GM19239 (cell line): ENCODE measurements at places on chromosomes 3 and 15.

- DNase-seq, result no peak
Measured at GRCh38 chr3:14463330-14464140, 61.1 kb downstream of the SLC6A6 start.

DNA sequence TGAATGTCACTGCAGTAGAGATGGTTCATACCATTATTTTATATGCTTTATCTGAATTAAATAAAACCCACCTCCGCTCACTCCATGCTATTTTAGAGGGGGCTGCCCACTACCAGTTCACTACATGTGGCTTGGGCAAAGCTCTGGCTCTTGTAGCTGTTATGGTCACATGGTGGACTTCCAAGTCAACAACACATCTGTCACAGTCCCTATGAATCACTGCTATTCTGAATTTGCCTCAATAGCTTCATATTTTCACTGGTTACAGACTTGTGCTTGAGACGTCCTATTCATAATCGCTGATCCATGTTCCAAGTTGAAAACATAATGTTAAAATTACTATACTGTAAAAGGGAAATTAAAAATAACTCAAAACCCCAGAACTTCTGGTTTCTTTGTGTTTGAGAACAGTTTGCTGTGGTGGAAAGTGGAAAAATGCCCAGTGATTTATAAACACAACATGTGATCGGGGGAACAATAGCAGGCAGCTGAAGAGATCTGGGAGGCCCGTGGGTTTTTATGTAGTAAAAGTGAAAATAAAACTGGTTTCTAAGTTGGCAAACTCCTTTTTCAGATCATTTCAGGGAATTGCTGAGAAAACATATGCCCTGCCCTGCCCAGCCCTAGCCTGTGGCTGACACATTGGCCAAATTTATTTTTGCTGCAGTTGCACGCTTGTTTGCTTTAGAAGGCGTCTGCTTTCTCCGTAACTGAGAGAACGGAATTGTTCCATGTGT is 128.8 kb upstream of the PRR23C start:
- no peak for DNase-seq

GRCh38 chr3:17075907-17076306 is 191.2 kb downstream of the PLCL2 start:
- no peak for DNase-seq

GRCh38 chr15:89646416-89647141 is 8.7 kb downstream of the KIF7 start:
- DNase-seq, result no peak

DNA sequence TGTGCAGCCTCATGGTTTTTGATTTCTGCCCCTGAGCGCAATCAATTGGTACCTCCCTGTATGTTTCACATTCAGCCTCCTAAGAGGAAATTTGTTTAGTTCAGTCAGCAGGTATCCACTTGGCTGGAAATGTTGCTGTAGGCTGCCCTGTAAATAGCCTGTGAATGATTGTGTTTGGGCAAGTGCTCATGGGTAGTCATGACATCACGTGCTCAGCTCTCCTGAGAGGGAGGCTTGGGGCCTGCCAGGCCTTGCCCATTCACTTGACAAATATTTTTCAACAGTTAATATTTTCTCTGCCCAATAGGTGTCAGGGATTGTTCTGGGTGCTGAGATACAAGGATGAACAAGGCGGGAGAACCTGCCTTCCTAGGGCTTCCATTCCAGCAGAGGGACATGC is 13.3 kb downstream of the HRH1 start:
- DNase-seq, result no peak

- no peak for DNase-seq
Measured at GRCh38 chr3:69085168-69085832, 563 bp downstream of the ARL6IP5 start.

DNA sequence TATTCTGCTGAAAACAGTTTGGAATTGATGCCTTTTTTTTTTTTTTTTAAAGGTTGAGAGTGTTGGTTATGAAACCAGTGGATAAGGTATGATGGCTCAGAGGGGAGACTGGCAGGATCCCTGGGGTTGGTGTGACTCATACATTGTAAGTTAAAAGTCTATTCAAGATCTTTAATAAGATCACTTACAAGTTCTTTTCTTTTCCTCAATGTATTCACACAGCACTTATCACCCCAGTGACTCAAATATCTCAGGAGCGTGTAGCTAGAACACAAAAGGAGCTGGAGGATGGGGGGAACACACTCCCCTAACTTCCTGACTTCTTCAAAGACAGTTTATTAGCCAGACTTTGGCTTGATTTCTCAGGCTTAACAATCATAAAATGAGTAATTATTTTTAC is 285.3 kb downstream of the SV2B start:
- DNase-seq, result no peak

DNA sequence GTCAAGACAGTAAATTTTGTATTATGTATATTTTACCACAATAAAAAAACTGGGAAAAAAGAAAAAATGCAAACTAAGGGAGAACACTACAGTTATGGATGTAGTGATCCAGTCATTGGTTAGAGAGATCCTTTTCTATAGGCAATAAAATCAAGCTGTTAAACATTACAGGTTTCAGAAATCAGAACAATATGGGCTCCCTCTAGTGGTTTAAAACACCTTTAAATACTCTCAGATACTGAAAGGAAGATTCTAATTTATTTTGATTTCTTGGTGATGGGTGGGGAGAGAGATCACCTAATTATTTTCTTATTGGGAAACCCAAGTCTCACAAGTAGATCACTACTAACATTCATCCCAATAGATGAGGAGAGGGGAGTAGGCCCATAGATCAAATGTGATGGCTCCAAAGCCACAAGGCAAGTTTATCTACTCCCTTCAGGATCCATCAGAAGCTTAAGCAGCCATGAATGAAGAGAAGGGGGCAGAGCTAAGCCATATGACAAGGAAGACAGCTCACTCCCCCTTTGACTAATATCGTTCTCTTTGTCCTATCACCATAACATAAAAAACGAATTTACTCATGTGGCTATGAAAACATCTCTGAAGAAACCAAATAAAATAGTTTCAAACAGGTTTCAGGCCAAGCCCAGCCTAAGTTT is 118.6 kb downstream of the ANO10 start:
- DNase-seq, result no peak

DNA sequence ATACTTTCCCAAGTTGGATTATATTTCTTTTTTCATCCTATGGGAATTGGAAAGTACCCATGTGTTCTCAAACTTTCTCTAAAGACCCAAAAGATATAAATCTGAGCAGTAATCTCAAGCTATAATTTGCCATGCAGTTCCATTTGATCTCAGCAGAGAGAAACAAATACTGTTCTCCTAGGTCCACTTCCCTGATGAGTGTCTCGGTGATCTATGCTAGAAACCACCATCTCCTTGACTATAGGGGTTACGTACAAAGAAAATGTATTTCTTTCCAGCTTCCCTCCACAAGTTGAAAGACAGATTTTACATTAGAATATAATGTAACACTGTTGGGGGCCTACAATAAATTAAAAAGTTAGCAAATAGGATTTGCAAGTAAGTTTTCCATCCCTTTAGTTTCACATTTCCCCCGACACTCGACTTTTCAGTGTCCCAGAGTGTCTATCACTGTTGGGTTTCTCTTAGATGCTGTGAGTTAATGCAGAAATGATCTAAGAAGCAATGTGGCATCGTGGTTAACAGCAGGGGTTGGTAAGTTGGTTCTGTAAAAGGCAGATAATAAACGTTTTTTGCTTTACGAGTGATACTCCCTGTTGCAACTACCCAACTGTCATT is 465.1 kb upstream of the CFAP20DC start:
- DNase-seq, result no peak

- no peak for DNase-seq
Measured at GRCh38 chr15:63942486-63943365, 103.6 kb downstream of the DAPK2 start.

DNA sequence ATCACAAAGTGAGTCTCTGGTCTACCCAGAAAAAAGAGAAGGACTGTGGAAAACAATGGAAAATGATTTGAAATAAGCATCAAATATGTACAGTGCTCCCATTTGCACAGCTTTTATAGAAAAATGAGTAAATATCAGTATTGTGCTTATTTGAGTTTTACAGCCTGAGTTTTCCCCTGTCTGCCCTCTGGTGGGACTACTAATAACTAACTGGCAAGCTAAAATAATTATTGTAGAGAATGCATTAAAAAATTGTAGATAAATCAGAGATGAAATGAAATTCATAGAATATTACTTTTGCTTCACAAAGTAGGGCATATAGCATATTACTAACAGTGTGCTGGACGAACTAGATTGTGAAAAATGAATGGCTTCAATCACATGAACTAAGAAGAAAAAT is 287.1 kb downstream of the NAALADL2 start:
- no peak for DNase-seq

DNA sequence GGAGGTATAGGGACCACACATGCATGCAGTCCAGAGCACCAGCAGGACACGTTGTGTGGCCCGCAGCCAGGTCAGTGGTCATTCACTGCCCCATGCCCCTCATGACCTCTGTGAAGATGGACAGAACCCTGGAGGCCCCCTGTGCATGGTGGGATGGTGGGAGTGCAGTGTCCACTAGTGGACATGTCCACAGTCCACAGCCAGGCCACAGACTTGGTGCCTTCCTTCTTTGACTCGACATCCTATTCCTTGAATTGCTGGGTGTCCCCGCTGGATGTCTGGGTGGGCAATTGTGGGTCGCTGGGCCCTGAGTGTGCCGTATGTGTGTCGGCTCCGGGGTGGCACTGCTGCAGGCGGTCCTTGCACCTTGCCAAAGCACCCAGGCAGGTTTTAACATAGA is 35.7 kb downstream of the KLF15 start:
- no peak for DNase-seq

- no peak for DNase-seq
Measured at GRCh38 chr15:51288143-51289065, 50.0 kb downstream of the CYP19A1 start.
